NCI-H345 (cell line): ENCODE measurements at places on chromosomes 5 and 9.
A peak's percentile ranks its signal among the peaks of the same experiment; 100 is the strongest.

DNA sequence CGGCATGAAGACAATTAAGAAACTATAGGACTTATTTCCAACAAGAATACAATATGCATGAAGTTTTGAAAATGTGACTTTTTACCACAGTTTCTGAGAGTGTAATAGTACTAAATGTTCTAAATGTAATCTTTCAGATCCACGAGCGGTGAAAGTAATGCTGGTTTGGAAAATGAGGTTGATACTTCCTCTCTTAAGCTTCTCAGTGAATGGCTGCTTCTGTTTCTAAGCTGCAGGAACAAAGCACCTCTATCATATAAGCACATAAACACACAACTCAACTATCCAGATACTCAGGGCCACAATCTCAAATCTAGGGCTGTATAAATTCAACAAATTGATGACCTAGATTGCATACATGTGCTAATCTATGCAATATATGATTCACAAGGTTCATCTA is 78.3 kb downstream of the LIFR start:
- DNase-seq, result no peak

DNA sequence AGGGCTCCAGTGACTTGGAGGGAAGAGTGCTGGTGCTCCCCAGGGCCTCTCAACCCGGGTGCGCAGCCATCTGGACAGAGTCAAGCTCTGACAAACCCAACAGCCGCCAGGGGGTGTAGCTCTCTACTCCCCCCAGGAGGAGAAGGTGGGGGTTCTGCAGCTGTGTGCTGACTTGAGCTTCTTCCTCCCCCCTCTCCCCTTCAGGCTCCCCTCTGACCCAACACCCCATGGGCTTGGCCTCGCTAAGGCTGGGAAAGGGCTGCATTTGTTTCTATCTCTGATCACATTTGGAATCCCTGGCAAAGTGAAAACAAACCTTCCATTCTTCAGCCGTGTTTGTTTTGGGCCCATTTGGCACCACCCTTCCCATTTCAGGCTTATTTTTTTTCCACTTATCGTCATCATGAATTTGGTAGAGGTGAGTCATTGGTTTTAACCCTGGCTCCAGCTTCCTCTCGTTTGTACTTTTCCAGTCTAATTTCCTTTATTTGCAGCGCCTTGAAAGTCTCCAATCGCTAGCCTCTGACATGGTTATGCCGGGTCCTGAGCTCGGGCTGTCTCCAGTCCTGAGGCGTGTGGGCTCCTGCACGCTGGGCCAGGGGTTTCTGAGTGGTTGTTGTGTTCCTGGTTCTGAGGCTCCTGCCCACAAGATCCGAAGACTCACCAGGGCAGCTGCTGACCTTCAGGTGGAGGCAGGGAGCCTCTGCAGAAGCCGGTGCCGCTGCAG is 36.1 kb downstream of the DAP start:
- DNase-seq, result no peak

GRCh38 chr5:112586596-112587062 is 151.1 kb upstream of the APC start:
- DNase-seq, result no peak

- DNase-seq, result peak; percentile 78
These were observed at the start of gene CDH18 for GRCh38 chr5:19987612-19988361. Gene CDH18 (minus strand): TSS chr5:19988200. CDS start chr5:19838986, 149,214 bp downstream.

GRCh38 chr9:35741740-35742139 is 7.3 kb downstream of the GBA2 start:
- no peak for DNase-seq

- peak; percentile 66 for DNase-seq
These were observed 163.8 kb upstream of the TRPM3 start for GRCh38 chr9:71285191-71285656.

DNA sequence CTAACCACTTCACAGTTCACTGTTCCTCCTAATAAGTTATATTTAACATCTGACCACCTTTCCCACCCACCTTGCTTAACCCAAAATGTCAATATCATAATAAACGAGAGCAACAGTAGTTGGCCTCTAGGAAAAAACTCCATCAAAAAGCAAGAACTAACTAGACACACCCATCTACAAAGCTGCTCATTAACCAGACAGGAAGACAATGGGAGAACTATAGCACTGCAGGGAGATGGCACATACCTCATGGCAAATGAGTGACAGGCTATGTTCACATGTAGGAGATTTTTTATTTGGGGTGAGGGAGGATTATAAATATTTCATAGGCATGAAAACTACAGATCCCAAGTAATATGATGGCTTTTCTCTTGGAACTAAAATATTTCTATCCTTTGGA is 23.6 kb upstream of the CDK5RAP2 start:
- DNase-seq, result no peak

DNA sequence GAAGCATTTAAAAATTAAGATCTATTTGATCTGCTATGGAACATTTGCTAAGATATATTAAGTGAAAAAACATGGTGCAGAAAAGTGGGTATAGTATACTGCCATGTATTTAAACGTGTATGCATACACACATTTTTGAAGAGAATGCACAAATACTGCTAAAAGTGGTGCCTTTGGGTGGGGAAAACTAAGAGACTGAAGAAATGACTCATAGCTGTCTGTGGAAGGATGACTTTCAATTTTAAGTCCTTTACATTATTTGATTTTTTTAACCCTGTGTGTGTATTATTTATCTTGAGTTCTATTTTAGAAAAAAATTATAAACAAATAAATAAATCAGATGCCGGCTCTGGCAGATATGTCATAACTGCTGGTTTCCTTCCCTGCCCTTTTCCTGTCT is 120.7 kb upstream of the SLIT3 start:
- DNase-seq, result no peak

DNA sequence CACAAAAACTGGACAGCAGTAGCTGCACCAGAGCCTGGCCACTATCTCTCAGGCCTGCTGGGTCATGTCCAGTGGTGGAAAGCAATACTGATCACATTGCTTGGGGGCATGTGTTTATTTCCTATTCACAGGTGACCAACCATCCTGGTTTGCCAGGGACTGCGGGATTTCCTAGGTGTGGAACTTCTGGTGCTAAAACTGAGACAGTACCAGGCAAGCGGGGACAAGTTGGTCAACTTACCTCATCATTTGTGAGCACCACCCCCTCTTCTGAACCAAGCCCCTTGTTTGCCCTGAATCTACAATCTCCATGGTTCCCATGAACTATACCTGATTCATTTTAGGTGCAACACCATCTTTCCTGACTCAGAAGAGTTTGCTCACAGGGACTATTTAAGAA is 81.3 kb downstream of the TNC start:
- DNase-seq, result no peak

DNA sequence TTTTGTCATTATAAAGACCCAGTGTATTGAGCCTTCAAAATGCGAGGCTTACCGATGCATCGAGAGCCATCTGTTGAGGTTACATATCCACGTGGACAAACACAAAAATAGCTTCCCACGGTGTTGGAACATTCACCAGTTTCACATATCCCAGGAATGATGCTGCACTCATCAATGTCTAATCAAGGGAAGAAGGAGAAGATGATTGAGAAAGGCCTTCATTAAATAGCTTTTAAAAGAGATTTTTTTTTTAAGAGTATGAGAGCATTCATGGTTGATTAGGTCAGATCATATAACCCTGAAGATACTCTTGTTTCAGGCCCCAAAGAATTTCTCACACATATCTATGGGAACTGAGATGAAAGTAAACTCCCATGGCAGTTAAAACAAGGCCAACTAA is 129.4 kb downstream of the FBN2 start:
- DNase-seq, result no peak

DNA sequence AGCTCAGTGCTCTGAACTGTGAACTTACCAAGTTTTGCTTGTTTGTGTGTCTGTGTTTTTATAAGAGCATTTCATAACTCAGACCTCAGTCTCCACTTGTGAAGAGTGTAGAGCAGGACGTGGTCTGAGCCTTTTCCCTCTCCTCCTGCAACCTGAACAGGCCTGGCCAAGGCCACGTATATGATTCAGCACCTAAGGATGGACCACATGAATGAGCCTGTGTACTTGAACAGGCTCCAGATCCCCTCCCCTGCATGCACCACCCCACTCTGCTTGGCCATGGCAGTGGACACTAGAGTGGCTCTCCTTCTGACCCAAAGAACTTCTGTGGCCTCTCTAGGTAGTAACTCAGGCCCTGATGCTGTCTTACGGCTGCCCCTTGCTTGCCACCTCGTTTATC is 125.9 kb upstream of the FSTL4 start:
- DNase-seq, result no peak

DNA sequence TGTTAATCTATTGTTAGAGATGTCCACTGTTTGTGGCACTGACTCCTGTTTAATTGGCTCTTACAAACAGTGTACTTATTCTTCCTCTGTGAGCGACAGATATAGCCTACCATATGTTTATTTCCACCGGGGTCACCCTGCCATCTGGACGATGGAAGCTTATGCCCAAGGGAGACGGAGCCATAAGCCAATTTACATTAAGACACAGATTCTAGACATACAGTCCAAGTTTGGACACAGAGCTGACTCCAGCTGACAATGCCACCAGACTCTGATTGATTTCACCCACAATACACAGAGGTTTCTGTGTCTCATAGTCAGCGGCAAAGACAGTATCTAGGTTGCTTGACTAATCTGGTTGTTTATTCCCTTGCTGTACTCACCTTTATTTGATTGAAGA is 198.9 kb downstream of the ENC1 start:
- no peak for DNase-seq

DNA sequence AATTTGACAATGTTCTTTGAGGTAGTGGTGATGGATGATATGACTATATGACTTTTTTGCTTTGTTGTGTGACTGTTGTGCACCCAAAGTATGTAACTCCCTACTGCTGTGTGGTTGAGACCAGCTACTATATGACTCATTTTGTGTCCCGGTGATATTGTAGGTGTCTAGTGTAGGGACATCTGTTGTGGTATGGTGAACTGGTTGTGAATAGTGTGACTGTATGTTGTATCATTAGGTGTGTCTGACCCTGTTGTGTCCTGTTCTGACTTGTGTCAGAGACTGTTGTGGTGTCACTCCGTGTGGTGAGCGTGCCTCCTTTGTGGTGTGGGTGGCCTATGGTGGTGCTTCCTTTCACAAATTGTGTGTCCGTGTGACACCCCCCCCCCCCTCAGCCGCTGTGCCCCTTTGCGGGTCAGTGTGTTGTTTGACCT is 11.2 kb upstream of the CXXC5 start:
- DNase-seq, result no peak

DNA sequence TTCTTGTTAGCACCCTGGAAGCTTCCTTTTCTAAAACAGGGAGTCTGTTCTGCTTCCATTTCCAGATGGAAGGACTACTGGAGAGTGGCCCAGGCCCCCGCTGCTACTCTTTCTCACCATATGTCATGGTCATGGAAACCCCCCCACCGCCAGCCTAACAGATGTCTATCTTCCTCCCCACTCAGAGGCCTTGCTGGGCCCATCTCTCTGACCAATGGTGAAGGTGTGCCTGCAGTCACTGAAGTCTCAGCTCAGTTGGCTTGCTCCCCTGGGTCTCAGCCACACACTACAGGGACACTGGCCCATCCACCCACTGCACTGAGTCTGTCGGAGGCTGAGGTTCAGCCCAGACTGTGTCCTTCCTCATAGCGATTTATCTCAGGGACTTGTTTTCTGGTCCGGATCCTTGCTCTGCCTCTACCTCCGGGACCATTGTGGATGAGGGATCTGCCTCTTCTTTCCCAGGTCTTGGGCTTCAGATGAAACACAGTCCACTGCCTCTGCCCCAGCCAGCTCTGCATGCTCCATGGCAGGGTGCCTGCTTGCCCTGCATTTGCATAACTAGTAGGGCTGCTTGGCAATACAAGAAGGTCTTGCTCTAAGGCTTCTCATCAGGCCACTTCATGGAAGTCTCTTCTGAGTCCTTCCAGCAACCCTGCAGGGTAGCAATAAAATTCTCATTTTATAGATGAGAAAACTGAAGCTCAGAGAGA is 30.8 kb downstream of the GALNT12 start:
- DNase-seq, result no peak

GRCh38 chr5:612498-613424 is 621 bp downstream of the CEP72 start:
- DNase-seq, result no peak

DNA sequence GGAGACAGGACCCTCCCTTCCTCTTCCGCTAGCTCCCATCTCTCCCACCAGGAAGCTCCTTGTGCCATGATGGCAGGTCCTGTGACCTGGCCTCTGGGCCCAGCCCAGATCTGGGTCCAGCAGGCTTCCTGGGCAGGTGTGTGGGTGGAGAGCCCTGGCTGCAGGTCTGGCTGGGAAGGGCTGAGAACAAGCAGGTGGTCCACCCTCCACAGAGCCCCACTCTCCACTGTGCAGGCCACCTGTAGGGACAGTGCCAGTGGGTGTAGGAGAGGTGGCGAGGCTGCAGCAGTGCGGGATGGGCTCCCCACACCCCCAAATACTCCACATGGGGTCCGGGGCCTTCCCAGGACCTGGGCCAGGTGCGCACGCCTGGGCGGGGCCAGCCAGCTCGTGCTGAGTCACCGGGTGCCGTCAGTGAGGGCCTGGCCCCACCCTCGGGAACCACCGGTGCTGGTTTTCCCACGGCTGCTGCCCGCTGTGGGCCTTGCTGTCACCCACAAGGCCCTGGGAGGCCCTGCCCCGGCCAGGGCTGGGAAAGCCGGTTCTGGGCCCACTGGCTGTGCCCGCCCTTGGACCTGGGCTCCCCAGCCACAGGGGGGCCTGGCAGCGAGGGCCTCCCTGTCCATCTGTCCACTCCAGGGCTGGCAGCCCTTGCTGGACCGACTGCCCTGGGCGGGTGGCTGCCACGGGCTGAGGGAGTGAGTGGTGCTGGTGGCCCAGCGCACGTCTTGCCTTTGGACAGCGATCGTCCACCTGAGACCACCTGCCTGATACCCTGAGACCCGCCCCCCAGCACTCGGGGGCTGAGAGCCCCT is 9.3 kb upstream of the NRARP start:
- DNase-seq, result no peak

DNA sequence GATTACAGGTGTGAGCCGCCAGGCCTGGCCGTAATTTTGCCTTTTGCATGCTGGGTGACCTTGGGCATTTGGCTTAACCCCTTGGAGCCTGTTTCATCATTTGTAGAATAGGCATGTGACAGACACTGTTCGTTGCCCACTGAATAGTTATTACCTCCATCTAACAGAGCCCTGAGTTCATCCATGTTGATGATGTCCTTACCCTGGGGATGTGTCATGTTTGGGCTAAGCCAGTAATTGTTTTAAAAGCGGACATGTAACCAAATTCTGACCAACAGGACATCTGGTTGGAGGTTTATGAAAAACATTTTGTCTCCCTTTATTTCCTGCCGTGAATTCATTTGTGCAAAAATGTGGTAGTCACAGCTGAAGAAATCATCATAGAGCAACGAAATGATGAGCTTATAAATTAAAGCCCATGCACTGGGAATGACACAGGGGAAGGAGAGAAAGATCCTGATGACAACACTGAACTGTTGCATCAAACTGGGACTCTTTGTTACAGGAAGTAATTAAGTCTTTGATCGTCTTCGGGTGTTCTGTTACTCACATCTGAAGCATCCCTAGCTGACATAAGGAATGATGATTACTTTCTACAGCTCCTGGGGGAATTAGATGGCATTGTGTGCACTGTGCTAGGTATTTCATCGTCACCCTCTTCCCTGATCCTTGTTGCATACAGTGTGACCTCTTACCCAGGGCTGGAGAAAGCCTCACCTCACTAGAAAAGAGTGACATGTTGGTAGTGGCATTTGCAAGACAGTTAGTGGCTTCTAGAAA is 117.8 kb downstream of the FGF18 start:
- no peak for DNase-seq
